Stimulated activated CD8-positive, alpha-beta memory T cell treated with anti-CD3 and anti-CD28 coated beads, Interleukin-7, amount 100 ng/mL, for 1 hour (primary cell): ENCODE measurements at places on chromosomes 3 and 15.

- no peak for DNase-seq
These were observed 30.0 kb downstream of the KLHL25 start for GRCh38 chr15:85764649-85765277.

DNA sequence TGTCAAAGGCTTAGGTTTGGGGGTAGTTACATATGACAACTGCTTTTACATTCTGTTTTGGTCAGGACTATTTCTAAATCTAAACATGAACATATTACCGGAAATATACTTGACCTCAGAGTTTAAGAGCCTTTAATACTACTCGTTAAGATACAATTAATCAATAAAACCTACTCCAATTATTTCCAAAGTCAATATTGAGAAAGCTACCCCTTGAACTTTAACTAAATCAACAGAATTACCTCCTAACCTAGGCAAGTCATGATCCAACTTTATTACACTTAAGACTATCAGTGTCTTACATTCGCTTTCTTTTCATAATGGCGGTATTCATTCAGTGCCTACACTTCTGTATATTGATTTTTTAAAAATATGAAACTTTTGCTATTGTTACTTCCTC, 107.7 kb downstream of the RAP2B start:
- DNase-seq = no peak

GRCh38 chr15:53586799-53587198, 172.7 kb downstream of the WDR72 start:
- no peak for DNase-seq

GRCh38 chr15:69532066-69532465, 79.4 kb downstream of the RPLP1 start:
- no peak for DNase-seq

DNA sequence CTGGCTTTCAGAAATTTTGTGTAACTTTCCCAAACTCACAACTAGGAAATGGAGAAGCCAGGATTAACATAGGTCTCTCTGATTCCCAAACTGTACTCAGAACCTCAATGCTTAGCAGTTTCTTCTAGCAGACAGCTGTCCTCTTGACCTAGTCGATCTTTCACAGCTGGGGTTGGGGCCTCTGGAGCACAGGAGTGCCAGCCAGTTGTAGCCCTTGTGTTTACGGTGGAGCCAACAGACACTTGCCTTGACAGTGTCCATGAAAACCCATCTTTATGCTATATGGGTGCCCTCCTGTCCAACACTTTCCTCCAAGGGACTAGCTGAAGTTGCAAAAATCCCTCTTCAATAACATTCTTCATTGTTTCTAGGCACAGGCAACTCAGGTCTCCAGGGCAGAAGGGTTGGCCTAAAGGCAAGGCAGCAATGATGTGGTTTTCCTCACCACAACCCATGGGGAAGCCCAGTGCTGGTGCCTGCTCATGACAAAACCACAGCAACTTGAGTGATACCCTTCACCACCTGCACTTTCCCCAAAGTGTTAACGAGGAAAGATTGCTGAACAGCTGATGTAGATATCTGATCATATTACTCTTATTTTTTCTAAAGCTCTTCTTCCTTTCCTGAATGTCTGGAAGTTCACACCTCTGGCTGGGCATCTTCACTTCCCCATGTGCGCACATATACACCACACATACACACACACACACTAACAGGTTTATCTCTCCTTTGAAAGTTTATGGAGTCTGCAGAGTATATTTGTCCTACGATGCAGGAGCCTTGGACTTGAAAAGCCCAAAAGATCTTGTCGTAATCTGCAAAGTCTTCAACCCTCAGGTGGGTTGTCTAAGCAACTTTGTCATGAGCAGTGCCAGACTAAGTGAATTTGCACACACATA, 11.0 kb upstream of the KNG1 start:
- DNase-seq = no peak

DNA sequence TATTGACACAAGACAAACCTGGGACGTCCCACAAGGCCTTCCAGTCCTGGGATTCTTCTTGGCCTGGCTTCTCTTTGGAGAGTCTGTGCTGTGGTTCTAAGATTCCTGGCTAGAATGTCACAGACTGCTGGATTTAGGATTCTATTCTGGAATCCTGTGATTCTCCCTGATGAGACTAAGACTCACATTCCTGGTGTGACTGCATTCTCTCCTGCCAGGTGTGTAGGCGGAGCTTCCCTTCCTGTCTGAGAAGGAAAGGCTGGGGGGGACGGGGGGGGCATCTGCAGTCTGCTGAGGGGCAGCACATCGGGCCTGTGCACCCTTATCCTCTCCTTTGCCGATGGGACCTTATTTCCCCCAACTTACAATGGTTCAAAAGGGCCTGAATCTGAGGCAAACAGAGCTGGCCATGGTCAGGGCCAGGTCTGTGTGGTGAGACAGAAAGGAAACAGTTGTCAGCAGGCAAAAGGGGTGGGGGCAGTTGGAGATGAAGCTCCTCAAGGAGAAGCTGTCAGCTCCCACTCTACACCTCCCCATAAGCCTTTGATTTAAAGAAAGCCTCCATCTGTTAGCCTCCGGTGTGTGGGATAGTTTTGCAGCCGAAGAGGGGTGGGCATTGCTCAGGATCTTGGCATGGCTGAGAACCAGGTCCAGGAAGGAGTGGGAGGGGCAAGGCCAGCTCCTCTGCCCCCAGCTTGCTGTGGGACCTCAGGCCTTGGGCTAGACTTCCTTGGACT, 30.9 kb downstream of the VIPR1 start:
- DNase-seq = no peak

DNA sequence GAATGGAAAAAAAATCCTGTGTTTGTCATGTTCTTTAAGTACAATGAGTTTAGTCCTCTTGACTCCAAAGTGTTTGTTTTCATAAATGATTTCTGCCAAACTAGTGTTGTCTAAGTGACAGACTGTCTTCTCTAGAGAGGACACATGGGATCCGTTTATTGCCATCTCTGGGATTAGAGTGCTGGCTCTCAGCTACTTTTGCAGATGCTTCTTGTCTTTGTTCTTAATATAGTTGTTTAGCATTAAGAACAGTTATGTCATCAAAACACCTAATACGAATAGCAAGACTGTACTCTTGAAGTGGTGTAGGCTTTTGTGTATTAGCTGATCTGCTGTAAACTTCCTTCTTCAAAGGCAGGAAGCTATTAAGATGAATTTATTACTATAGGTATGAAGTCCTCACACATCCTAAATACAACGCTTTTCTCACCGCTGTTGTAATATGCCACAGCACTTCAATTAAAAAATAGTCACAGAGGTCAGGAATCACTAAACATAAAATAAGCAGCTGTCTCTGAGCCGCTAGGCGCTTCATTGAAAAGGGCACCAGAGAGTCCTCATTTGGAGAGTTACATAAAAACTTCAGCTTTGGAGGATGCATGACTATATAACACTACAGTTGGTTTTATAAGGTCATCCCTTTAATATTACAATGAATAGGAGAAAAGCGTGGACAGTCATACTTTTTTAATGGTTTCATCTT, 128.3 kb upstream of the ZNF385D start:
- no peak for DNase-seq

GRCh38 chr3:108241146-108241545, 18.9 kb upstream of the IFT57 start:
- DNase-seq = no peak

DNA sequence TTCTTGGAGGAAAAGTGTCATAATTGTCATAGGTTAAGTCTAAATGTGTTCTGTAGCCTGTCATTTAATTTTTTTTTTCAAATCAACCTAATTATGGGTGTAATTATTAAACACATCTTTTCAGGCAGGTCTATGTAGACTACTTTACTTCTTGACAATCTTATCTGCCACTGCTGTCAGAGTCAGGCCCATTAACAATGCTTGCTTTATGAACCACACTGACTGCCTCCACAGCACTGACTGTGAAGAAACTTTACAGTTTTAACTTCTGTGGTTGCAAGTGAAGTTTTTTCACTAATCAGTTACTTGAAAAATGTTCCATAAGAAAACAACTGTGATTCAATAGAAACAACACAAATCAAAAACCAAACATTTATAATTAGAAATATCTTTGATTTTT, 407.8 kb downstream of the PLCL2 start:
- no peak for DNase-seq

DNA sequence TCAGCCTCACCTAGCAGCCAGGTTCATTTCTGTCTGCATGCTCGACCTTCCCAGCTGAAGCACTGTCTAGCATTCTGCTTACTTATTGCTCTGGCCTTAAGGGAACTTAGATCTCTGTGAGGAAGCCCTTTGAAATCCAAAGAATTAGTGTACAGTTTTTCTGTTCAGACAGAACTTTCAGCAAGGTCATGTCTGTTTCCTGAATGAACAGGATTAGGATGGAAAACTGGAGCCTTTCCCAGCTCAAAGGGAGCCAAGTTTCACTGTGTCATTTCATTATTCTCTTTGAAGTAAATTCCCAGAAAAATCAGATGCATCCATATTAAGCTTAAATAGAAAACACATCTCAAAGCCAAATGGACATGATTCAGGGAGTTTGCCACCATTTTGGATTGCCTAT, 457.3 kb upstream of the KCNMB2 start:
- DNase-seq = no peak

DNA sequence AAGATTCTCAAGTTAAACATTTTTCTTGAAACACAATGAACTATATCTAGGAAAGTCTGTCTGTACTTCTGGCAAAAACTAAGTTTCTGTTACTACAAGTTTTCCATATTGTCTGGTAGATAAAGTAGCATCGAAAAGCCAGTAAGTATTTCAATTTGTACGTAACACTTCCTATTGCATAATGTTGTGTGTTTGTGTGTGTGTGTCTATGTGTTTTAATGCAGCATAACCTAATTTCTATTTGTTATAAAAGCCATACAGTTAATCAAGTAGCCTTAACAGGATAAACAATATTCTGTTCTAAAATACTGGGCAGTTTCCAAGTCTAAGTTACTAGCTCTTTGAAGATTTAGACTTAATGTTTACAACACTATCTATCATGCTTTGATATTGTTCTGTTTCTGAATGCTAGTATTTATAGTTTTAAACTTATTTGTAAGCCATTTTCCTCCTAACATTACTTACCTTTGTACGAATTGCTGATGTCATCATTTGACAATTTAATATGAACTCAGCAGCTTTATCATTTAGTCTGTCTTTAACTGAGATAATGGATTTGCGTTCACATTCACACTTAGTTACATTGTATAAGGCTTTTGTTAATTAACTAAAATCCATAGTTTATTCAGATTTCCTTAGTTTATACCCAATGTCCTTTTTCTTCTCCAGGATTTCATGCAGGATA, 163.9 kb downstream of the CBLB start:
- DNase-seq = no peak

DNA sequence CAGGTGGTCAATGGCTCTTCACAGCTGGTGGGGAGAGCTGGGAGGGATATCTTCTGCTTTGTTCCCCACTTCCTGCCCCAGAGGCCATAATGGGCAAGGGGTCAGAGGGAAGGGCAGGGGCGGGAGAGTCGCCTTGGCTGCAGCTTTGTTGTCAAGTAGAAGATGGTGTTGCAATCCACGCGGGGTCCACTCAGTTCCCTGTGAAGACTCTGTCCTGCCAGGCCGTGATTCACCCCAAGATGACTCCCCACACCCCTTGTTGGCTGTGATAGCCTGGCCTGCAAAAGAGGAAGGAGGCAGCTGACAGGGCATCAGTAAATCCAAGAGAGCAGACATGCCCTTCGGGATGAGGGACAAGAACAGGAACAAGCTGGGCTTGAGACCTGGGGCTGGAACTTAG, 6.9 kb downstream of the GALNT15 start:
- DNase-seq = no peak

- DNase-seq = no peak
These were observed 52.5 kb downstream of the PHC3 start for GRCh38 chr3:170128977-170129431.

GRCh38 chr3:61454801-61455200, 106.6 kb upstream of the PTPRG start:
- no peak for DNase-seq

DNA sequence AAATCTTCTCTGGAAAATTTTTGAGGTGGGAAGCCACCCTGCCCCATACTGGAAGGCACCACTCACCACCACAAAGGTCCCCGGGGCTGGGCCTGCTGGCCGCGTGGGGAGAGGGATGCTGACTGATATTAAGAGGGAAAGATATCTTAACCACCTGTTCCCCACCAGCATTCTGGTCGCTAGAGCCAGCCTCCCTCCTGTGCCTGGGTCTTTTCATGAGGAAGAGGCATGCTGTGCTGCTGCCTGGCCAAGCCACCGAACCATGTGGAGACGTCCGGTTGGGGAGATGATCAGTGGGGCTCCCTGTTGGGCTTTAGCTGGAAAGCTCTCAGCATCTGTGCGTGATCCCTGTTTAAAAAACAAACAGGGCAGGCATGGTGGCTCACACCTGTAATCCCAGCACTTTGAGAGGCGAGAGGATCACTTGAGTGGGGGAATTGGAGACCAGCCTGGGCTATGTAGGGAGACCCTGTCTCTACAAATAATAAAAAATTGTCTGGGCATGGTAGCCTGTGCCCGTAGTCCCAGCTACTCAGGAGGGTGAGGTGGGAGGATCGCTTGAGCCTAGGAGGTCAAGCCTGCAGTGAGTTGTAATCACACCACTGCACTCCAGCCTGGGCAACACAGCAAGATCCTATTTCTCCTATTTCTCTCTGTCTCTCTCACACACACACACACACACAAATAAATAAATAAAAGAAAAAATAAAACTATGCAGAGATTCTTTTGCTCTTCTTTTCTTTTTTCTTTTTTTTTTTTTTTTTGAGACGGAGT, 1.0 kb downstream of the KLHL18 start:
- DNase-seq = no peak

DNA sequence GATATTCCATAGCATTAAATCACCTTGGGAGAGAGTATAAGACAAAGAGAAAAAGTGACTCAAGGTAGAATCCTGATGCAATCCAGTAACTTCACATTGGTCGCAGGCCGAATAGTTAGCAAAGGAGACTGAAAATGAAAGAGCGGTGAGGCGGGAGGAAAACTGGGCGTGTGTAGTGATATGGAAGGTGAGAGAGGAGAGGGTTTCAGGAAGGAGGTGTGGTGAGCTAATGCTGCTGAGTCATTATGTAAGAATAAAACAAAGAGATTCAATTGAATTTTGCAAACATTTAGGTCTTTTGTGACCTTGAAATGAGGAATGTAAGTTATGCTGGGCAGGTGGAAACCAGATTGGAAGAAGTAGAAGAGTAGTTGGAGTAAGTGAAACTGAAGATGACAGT, 235.3 kb downstream of the C3orf38 start:
- DNase-seq = no peak

GRCh38 chr15:60414016-60414682, 16.4 kb upstream of the ANXA2 start:
- no peak for DNase-seq

DNA sequence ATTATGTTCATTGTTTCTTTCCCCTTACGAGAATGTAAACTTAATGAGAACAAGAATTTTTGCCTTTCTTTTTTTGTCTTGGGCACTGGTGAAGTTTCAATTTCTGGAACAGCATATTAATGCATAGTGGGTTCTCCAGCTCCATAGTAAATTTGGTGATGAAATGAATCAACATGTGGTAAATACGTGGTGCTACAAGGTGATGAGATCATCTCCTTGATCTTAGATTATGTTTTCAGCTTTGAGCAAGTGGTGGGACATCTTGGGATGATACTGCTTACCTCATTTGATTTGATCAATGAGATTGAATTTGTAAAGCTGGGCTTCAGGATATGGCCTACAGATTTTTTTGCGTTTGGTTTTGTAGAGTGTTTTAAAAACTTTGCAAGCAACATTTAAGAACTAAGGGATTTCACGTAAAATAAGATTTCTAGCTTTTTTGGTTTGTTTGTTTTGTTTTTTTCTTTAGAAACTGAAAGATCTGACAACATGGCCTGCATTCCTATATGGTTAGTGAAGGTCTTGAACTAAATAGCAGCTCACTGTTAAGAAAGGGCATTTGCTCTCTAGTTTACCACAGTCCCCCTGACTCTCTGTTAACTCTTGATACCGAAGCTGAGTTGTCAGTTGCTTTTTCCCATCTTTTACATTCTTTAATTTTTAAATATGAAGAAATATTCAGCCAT, 45.6 kb downstream of the FNDC3B start:
- no peak for DNase-seq
